Right lung (tissue), 10 donors: ENCODE measurements at places on chromosomes 12 and 14. TPM values are rescaled to one million over a fixed set of nuclear protein-coding genes. Genes with fewer than 3 reads are reported as not detected.

DNA sequence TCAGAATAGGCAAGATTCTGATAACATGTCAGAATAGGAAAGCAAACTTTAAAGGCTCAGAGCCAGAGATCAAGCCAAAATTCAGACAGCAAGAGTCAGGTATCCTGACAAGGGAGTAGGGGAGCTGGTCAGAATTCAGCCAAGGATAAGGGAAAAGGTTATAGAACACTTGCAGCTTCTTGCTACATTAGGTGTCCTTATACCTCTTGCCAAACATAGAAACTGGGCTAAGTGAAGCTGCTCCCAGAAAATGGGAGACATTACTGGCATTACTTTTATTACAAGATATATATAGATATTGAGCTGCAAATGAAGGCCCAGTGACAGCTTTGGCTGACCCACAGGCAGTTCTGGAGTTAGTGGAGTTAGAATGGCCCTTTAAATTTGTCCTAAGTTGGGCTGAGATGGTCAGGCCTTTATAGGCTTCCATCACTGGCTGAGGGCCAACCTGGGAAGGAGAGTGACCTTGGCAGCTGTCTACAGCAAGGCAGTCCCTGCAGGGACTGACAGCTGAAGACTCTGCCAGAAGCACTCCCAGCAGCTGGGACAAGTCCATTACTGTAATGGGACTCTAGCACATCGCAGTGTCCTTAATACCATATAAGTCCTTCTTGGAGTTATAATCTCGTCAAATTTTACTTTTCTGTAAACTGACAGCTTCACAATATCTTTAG lies 83.0 kb downstream of the LRRC9 start:
- DNase-seq: peak; percentile 62

DNA sequence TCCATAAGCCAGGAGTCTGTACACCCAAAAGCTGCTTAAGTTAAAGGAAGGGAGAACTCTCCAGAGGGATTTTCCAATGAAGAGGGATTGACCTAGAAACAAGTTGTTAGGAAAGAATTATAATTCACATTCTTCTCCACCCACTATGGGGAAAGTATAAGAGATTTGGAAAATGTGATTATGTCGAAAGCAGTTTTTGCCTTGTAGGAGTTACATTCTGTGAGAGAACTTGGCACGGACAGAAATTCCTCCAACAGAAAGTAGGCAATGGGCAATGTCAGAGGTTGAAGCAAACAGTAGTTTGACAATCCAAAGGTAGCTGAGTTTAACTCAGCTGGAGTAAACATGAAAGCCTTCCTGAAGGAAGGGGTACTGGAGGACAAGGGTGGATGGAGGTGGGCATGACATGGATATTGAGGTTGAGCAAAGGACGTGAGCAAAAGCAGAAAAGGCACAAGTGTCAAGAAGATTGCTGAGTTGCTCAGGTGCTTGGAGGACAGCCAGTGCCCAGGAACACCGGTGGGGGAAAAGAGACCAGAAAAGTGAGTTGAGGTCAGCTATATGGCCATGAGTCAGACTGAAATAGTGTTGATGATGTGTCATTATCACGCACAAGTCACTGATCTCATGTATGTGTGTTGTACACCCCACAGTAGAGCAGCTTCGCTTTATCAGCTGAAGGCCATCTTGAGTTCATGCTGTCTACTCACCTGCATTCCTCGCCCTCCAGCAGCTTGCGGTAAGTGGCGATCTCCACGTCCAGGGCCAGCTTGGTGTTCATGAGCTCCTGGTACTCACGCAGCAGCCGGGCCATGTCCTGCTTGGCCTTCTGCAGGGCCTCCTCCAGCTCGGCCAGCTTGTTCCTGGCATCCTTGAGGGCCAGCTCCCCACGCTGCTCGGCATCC lies 4.0 kb downstream of the KRT5 start:
- DNase-seq: no peak

- no peak for DNase-seq
Measured at GRCh38 chr12:92139634-92140150, 6.0 kb downstream of the BTG1 start.

GRCh38 chr12:83932011-83932410 lies 980.6 kb downstream of the SLC6A15 start:
- DNase-seq: no peak

TUNAR gene
- 0.09 TPM for polyA plus RNA-seq

FUT8 gene
- polyA plus RNA-seq: 24.8 TPM
